ENCODE measurements at places on chromosomes 6 and 20.

DNA sequence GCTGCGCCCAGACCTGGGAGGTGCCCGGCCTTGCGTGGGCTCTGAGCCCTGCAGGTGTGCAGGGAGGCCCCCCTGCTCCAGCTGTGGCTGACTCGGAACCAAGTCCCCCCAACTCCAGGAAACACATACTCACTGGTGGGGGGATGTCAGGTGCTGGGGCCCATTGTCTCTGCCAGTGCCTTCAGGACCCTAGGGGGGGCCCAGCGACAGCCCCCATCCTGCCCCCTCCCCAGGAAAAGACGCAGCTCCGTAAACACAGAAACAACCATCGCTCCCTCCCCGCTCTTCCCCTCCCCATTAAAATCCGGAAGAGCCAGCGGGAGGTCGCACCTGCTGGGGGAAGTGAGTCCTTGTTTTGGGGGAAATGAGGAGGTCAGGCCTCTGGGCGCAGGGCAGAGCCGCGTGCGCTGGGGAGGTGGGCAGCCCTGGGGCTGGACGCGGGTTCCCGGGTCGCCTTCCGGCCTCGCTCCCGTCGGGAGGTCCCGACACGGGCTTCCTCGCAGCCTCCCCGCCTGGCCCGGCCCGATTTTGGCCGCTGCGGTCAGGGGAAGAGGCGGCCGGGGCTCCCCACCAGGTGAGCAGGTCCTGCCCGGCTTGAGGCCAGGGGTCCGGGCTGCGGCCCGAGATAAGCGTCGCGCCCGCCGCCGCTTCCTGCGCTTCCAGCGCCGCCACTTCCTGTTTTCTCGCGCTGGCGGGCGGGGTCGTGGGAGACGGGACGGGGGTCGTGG, 6.2 kb downstream of the C20orf204 start:
- DNase-seq: no peak

DNA sequence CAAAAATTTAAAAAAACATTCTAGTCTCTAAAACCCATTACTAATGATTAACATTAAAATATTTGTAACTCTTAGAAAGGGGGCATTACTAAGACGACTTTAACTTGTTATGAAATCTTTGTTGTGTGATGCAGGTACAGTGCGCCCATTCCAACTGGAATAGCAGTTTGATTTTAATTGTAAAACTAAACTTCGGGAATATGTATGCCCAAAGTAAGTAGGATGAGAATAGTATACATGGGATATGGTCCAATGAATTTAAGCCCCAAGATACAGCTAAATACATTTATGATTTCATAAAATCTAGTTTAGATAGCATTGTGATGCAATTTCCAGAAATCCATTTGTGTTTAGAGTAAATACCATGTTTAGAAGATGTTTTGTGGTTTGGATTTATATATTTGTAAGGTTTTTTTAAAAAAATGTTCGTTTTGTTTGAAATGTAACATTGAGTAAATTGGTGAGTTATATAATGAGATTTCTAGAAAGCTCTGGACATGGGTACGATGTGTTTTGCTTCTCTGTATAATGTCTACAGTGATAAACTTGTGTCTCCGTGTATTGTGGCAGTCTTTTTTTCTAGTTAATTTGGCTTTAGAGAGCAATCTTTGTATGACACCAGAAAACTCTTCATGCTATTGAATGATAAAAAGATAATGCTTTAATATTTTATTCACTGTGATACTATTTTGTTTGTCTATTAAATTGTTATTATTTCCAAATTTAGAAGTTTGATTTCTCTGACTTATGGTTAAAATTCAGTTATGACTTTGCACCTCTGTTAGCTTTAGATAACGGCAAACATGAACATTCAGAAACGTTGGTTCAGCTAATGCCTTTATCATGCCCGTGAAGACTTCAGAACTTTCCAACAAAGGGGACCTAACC, 54.8 kb downstream of the RNF182 start:
- DNase-seq: no peak

- DNase-seq: no peak
Measured at GRCh38 chr6:65938000-65938399, 231.0 kb upstream of the EYS start.

- peak; percentile 73 for DNase-seq
Measured at GRCh38 chr6:42260972-42261371, 43.3 kb upstream of the MRPS10 start.

DNA sequence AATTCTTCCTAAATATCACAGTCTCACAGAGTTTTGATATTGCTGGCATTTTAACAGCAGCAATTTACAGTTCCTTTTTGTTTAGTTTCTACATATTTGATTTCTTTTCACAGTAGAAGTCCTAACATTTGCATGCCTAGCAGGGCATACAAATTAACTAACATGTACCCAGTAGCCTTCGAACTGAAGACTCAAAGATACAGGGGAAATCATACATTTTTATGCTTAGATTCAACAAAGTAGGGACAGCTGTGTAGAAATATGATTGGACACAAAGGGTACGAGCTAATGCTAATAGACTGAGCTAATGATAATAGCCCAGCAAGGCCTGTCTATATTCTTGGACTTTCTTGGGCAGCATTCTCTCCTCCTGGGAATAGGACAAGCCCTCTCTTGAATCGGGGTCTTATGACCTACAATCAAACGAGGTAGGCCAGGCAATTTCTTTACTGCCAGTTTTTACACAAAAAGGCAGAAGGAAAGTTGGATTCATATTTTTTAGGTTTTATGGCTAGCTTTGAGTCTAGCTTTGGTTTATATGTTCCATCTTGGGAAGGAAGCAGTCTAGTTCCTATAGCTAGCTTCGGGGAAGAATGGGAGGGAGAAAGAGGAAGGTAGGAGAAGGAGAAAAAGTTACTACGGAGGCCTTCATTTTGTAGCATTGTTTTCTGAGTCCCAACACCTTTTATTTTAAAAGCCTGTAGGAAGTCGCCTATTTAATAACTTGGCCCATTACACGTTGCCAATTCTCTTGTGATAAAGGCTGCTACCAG, 115.8 kb downstream of the HFE start:
- DNase-seq: no peak
